ENCODE measurements at places on chromosomes 5 and 9.

GRCh38 chr5:137126829-137127228 lies 372.3 kb downstream of the SPOCK1 start:
- no peak for DNase-seq

DNA sequence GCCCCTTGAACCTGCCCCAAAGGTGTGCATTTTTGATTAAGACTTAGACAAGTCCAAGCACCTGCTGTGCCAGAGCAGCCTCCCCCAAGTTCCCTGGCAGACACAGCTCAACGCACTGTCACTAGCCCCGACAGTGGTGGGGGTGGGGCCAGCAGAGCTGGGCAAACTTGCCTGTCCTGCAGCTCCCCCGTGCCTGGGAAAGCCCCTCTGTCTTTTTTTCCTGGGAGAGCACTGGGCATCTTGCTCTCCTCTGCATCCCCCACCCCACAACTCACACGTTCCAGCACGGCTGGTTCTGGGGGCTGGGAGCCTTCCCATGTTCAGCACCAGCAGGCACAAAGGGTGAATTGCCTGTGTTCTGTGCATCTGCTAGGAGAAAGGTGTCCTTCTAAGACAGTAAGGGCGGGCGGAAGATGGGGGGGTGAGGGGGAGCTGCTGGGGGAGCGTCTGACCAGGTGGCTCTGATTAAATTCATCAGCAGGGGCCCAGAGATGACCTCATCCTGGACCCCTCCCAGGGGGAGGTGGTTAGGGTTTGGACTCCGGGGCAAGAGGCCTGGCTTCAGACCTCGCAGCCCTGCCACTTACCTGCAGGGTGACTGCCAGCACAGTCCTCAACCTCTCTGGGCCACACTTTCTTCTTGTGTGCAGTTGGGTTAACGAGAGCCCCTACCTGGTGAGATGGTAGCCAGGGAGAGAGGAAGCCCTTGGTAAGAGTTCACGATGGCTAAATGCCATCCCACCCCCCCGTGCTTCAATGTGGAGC lies 23.5 kb downstream of the HMCN2 start:
- DNase-seq: no peak

DNA sequence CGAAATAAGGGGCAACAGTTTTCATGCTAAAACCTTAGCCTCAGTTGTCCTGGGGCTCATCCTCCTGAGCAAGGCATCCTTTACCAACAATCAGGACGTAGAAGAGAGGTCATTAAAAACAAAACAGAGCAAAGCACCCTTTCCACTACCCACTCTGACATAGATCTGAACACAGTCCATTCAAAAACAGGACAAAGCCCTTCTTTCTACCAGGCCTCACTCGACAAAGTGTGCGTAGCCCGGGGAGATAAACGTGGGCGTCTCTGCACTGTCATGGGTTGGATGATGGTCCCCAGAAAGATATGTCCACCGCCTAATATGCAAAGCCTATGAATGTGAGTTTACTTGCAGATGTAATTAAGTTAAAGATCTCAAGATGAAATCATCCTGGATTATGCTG lies 60.6 kb upstream of the TAS2R1 start:
- DNase-seq: no peak

GRCh38 chr9:134059661-134060395 lies 8.0 kb downstream of the BRD3 start:
- no peak for DNase-seq

- DNase-seq: no peak
These were observed 38.4 kb downstream of the ACOT12 start for GRCh38 chr5:81355291-81356251.

- DNase-seq: no peak
These were observed 82.4 kb upstream of the BASP1 start for GRCh38 chr5:17135050-17135449.

DNA sequence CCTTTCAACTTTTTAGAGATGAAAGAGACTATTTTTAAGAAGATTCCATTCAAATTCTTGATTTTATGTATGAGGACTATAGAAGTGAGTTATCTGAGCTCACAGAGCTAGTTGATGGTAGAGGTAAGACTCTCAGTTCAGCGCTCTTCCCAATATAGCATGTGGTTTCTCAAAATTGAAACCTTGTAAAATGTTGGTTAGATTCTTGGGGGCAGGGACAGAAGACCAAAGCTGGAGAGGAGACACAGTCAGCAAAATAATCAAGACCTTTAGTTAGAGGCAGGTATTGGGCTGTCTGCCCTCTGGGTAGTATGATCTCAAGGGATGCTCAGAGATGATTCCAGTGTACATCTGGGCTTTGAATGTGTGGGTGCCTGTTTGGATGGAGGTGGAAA lies 246.4 kb downstream of the SH3GL2 start:
- DNase-seq: no peak

GRCh38 chr9:2145746-2146145 lies 130.6 kb downstream of the SMARCA2 start:
- DNase-seq: no peak

DNA sequence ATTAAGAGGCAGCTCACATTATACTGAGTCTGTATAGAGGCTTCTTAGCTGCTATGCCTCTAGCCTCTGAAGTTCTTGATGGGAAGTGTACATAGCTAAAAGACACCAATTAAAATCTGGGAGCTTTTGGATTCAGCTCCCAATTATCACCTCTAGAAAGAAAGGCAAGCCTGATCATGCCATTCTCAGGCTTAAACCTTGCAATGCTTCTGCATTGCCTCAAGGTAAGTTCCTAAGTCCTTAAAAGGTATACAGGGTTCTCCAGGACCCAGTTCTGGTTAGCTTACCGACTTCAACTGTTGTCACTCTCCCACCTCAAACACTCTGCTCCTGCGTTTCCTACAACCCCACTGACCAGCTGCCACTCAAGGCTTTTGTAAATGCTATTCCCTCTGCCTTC lies 17.5 kb upstream of the CCL28 start:
- DNase-seq: no peak

DNA sequence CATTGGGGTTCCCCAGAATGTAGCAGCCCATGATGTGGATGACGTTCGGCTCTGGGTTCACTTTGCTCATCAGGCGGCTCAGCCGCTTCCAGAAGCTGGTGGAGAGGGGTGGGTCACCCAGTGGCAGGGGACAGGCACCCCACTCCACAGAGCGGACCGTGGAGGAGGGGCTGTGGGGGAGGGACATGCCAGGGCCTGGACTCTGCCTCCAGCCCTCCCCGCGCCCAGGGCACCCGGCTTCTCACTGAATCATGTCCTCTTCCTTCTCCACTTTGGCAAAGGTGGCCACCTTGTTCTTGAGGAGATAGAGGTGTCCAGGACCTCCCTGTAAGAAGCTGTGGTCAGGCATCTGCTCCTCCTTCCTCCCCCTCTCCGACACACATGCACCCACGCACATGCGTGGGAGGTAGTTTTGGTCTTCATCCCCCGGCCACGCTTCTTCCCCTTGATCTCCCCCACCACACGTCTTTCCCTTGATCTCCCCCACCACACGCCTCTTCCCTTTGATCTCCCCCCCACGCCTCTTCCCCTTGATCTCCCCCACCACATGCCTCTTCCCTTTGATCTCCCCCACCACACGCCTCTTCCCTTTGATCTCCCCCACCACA lies 8.9 kb upstream of the ENTPD8 start:
- no peak for DNase-seq
